ENCODE measurements at places on chromosomes 5 and 9.

DNA sequence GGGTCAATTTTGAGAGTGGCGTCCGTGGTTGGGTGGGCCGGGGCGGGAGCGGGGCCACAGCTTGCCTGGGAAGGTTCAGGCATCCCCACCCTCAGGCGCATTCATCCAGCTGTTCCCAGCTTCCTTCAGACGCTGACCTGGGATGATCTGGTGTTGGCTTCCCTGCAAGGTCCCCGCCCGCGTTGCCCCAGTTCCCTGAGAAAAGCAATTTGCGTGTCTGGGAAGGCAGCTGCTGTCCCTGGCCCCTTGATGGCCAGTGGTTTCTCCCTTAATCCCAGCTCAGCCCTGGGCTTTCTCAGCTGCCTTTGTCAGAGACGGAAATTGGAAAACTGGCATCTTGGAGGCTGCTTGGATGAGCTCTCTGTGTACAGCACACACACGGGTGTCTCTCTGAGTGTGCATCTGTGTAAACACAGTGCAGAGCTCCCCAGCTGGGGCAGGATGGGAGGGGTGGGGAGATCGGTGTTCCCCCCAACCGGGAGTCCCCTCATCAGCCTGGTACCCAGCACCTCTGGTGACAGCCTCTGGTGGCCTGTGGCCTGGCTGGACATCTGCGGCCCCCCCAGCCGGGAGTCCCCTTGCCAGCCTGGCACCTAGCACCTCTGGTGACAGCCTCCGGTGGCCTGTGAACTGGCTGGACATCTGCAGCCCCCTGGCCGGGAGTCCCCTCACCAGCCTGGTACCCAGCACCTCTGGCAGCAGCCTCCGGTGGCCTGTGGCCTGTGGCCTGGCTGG, 94.0 kb downstream of the COL5A1 start:
- no peak for DNase-seq

DNA sequence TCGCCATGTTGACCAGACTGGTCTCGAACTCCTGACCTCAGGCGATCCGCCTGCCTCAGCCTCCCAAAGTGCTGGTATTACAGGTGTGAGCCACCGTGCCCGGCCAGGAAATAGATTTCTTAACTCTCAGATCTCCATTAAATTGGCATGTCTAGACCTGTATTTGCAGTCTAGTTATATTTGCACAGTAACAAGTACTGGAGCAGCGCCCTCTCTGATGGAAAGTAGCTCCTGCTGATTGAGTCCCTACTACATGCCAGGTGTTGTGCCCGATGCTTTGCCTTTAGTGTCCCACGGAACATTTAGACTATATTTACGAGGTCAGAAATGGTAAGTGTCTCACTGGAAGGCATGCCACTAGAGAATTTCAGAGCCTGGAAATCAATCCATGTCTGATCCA, 15.8 kb upstream of the TMED9 start:
- DNase-seq: no peak

DNA sequence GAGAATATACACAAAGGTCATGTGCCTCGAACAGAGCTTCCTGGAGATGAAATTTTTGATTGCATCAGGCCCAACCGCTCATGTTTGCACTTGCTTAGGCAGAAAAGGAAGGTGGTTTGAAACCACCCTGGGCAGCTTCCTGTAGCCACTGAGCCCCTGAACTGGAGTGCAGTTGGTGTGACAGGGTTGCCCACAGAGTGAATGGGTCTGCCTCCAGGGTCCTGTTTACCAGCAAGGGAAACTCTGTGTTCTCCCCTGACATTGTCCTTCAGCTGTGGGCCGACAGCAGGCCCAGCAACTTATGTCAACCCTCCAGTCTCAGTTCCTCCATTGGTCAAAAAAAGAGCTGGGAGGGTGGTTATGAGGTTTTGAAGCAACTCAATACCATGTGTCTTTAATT, 289.6 kb downstream of the KIF4B start:
- DNase-seq: no peak

DNA sequence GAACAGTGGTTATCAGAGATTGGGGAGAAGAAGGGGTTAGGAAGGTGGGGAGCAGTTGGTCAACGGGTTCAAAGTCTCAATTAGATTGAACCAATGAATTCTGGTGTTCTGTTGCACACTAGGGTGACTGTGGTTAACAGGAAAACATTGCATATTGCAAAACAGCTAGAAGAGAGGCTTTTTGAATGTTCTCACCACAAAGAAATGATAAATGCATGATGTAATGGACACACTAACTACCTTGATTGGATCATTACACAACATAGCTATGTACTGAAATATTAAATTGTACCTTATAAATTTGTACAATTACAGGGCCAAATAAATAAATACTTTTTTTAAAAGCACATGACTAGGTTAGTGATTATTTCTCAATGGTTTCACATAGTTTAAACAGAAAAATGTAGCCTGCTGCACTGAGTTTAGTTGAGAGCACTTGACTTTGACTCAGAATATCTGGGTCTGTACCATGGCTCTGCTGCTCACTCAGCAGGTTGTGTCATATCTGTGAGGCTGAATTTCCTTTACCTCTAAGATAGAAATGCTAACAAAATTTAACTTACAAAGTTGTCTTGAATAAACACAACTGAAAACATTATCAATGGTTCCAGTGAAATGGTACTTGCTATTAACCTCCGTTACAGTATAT, 30.4 kb downstream of the NUDT12 start:
- no peak for DNase-seq

GRCh38 chr5:36056422-36056821, 10.3 kb downstream of the UGT3A2 start:
- DNase-seq: no peak

DNA sequence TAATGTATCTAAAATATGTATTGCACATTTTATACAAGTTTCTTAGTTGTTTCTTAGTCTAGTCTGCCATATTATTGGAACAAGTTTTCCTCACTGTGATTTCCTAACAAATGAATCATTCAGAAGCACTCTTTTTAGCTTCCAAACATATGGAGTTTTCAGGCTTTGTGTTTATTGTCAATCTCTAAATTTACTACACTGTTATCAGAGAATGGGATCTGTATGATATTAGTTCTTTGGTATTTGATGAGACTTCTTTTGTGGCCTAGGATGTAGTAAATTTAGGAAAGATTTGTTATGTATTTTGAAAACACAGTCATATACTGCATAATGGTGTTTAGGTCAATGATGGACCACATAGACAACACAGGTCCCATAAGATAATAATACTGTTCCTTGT, 25.7 kb downstream of the SREK1IP1 start:
- no peak for DNase-seq

DNA sequence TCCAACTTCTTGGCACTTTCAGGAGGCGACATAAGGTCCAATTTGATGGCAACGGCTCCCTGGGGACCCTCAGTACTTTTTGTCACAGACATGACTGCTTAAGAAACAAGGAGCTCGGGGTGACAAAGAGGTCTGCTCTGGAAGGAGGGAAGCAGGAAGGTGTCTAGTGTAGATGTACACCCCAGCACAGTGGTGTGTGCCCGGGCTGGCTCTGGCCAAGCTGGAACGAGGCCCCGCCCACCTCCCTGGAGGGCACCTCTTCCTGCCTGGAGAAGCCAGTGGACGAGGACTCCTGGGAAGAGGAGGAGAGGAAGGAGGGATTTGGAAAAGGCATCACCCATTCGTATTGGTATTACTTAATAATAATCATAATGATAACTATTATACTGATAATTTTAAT, at the start of gene SLC36A2:
Gene SLC36A2, minus strand, starts transcription at position 191 of the 400 bp plus-strand sequence. Its CDS starts 99 bp downstream, at position 92.
- DNase-seq: no peak

DNA sequence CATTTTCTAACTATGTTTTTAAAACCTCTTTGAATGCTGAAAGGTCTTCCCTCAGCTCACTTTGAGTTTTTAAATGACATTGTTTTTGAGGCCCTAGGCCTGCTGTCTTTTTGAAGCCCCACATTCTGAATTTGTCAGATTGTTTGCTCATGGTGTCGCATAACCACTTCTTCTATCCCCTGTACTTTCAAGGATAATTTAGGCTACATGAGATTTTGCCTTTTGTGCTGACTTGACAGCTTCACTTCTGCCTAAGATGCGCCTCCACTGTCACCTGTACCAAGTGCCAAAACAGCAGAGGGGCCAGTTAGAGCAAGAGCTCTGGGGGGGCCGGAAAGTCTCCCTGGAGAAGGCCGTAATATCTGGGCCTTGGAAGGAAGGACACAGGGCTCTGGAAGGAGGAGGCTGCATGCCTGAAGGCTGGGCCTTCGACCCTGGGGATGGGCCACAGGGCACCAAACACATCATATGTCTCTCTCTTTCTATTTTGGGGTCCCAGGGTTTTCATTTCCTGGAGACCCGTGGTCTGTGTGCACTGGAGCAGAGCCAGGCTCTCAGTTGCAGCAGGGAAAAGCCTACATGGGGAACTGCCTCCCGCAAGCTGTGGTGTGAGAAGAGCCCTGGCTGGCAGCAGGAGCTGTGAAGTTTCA, 49.1 kb downstream of the NDST1 start:
- DNase-seq: no peak

DNA sequence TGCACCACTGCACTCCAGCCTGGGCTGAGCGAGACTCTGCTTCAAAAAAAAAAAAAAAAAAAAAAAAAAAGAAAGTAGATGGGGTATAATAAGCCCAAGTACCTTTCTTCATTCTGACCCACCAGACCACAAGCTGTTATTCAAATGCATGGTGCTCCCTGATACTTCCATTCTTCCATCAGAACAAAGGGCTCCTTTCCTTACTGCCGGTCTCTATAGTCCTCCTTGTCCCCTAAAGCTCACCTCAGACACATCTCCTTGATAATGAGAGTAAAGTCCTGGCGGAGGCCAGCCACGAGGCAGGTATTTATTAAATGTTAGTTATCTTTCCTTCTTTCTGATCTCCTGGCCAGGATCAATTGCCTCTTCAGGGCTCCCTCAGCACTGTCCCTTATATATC, 162.5 kb downstream of the RAB3C start:
- DNase-seq: no peak

GRCh38 chr5:111779922-111780292, 22.9 kb upstream of the NREP start:
- no peak for DNase-seq

DNA sequence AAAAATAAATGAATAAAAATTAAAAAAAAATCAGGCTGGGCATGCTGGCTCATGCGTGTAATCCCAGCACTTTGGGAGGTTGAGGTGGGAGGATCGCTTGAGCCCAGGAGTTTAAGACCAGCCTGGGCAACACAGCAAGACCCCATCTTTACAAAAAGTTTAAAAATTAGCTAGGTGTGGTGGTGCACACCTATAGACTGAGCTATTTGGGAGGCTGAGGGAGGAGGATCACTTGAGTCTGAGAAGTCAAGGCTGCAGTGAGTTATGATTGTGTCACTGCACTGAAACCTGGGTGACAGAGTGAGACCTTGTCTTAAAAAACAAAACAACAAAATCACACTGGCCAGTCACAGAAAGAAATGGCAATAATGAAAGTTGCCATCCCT, 3.4 kb upstream of the CNTRL start:
- no peak for DNase-seq

DNA sequence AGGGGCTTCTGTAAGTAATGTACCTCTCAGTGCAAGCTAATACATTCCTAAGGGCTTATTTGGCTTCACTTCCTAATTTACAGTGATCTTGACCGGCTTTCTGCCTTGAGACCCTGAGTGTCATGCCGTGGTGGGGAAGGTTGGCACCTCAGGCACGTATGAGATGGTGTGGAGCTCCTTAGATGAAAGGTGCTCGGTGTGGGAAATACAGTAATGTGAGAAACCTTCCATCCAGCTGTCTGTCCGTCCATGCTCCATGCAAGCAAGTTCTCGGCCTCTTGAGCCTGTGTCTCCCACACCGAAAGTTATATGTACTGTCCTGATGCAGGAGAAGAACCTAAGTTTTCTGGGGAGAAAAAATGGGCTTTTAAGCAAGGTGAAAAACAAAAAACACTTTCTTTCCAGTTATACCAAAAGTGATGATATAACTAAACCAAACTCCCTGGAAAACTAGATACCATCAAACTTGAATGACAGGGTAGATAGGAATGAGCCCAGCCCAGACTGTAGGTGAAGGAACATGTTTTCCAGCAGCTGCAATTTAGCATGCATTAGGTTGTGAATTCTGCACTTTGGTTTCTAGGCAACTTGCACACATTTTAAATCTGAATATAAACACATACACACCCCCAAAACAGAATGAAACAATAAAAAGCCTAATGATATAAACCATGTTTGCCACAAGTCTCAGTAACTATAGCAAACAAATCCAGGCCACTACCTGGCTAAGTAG, 279.6 kb downstream of the FANCC start:
- DNase-seq: no peak

DNA sequence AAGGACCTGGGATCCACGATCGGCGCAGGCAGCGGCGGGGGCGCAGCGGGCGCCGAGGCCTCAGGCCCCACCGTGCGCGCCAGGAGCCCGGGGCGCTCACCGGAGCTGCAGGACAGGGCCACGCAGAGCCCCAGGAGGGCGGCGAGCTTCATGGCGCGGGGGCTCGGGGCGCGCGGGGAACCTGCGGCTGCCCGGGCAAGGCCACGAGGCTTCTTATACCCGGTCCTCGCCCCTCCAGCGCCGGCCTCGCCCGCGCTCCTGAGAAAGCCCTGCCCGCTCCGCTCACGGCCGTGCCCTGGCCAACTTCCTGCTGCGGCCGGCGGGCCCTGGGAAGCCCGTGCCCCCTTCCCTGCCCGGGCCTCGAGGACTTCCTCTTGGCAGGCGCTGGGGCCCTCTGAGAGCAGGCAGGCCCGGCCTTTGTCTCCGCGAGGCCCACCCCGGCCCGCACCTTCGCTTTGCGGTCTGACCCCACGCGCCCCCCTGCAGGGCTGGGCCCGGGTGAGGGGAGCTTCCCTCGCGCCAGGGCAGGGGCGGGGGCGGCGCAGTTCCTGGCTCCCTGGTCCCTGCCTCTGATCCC, at the start of gene SCGB3A1:
Gene SCGB3A1, minus strand, starts transcription at position 189 of the 577 bp plus-strand sequence. Its CDS starts 37 bp downstream, at position 152.
- no peak for DNase-seq

GRCh38 chr5:34034534-34035327, 8.3 kb downstream of the C1QTNF3 start:
- DNase-seq: no peak

DNA sequence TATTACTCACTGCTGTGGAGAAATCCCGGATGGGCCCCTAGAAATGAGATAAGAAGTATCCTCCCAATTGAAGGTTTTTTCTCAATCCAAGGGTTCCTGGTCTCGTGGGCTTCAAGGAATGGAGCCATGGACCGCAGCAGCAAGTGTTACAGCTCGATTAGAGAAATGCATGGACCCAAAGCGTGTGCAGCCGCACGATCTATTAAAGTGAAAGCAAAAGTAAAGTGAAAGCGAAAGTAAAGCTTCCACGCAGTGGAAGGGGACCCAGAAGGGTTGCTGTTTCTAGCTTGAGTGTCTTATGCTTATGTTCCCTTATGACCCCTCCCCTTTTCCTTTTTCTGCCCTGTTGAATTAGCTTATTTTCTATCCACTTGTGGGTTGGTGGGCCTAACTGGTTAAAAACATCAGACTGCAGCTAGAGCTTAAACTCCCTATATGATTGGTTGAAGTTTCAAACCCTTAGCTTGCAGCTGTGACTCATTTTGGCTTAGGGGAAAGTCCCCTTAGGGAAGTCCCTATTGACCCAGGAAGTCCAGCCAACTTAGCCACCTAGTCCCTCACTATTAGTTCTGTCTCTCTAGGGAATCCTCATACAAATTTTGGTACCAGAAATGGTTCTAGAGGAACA, 1111.8 kb downstream of the TAF11L14 start:
- DNase-seq: no peak

DNA sequence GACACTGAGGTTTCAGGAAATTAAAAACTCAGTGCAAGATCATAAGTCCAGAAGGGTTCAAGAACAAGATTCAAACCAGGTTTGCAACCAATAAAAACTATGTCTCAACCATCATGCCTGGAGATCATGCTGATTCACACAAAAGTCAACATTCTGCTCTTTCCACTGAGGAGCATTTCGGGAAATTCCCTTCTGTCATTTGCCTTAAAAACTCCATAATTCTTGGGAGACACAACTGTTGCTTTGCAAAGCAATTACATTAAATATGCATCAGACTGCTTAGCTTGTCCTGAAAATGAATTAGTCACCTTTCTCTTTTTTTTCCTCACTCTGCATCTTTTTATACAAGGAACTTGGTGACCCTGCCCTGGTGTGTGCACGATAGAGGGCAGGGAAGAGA, 275.9 kb upstream of the ZNF462 start:
- no peak for DNase-seq
